ENCODE measurements at places on chromosomes 11 and 22.

GRCh38 chr22:21762712-21763581 is 27.4 kb upstream of the YPEL1 start:
- DNase-seq: no peak

DNA sequence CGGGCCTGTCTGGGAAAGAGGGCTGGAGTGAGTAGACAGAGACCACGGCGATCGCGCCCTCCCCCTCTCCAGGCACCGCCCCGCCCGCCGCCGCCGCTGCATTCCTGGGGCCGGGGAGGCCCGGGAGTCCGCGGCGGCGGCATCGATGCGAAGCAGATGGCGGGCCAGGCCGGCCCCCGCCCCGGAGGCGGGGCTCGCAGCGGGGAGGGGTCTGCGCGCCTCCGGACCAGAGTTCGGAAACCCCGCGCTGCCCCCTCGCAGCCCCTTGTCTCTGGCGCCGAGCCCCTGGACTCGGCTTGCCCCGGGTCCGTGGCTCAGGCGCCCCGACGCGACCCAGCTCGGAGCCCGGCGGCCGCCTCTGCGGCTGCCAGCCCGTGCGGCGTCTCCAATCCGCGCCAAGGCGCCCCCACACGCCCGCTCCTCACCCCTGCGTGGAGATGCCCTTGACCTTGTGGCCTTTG is 1.3 kb downstream of the SCARF2 start:
- DNase-seq: peak; percentile 93

DNA sequence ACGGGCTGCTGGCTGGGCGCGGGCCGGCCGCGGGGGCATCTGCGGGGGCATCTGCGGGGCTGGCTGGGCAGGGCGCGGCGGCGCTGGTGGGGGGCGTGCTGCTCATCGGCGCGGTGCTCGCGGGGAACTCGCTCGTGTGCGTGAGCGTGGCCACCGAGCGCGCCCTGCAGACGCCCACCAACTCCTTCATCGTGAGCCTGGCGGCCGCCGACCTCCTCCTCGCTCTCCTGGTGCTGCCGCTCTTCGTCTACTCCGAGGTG is 194 bp downstream of the DRD4 start:
- no peak for DNase-seq

DNA sequence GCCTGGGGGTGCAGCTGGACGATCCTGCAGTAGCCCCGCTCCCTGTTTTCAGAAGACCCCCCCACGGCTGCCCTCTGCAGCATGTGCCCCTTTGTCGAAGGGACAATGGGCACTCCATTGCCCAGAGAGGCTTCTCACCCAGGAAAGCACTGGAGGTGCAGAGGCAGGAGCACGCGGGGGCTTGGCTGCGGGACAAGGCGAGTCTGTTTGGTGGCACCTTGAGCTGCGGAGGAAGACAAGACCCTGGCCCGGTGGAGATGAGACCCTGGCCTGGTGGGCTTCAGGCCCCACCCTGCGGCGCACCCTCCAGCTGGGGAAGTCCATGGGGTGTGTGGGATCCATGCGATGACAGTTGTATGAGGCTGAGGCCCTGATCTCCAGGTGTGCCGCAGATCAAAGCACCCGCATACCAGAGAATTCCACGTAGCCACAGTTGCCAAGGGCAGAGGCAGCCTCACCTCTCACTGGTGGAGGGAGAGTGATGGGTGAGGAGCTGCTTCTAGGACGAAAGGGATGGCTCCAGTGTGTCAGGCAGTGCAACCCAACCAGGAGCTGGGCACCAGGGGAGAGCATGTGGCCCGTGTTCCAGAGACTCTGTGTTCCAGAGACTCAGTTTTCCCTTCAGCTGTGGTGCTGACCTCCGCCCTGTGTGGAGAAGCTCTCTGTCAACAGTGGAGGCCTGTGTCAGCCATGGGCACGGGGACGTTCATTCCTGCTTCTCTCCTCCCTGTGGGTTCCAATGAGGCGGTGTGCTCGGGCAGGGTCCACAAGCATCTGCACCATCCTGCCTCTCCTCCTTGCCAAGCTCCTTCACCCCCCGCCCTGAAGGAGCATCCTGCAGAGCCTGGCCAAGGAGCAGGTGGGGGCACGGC is 10.0 kb downstream of the TBX1 start:
- DNase-seq: no peak

DNA sequence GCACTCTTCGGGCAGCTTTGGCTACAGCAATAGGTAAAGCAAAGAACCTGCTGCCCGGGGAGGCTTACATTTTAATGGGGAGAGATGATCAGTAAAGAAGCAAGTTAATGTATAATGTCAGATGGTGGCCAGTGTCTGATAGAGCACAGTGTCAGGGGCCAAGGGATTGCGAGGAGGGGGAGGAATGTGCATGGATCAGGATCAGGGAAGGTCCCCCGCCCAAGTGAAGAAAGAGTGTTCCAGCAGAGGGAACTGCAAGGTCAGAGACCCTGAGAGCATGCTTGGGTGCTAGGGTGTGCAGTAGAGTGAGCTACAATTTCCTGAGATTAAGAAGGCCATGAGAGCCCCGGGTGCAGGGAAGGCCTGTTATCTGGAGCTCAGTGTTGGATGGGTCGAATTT is 39.7 kb downstream of the TIMP3 start:
- DNase-seq: no peak

- DNase-seq: no peak
Observed at GRCh38 chr22:22076932-22077703, 94.5 kb upstream of the TOP3B start.

GRCh38 chr22:32395107-32395506 is 16.9 kb downstream of the RTCB start:
- no peak for DNase-seq

DNA sequence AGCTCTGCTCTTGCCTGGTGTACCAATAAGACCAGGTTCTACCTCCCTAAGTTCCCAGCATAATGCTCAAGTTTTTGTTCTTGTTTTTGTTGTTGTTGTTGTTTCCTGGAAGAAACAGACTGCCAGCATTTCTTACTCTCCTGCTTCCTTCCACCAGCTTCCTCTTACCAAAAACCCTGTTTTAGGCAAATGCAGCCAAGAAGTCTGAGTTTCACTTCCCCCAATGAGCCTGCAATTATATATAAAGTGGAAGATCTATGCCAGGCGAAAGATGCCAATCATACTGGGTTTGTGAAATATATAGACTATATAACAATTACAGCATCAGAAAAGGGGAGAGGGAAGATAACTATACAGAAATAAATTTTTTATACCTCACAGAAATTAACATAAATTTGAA is 931.5 kb upstream of the FAT3 start:
- DNase-seq: no peak

DNA sequence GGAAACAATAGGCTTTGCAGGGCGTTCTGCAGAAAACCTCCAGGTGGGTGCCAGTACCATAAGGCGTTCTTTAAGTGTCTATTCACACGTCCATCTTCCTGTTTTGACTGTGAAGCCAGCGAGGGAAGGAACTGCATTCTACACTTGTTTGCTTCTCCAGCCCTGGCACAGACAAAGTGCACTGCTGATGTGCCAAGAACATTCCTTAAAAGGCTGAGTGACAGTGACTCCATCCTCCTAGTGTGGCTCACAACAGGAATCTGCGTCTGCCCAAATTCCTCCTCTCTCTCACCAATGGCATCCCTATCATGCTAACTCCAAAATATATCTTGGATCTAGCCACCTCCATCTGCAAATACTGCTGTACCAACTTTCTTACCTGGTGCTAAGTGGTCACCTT is 407.4 kb upstream of the SYN3 start:
- no peak for DNase-seq

GRCh38 chr11:78166855-78167469 is 21.5 kb downstream of the KCTD21 start:
- DNase-seq: no peak

DNA sequence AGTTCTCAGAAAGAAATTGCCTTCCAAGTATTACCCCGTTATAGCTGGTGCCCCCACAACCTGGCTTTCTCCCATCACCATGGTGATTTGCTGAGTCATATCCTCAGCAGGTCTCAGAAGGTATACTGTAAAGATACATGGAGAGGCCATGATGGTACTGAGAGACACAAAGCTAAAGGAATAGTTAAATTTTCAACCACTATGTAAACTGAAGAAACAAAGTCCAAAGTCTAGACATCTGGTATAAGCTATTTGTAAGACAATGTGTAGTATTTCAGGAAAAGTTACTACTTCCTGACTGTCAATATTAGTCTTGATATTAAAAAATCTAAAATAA is 377.1 kb downstream of the DCDC1 start:
- no peak for DNase-seq

DNA sequence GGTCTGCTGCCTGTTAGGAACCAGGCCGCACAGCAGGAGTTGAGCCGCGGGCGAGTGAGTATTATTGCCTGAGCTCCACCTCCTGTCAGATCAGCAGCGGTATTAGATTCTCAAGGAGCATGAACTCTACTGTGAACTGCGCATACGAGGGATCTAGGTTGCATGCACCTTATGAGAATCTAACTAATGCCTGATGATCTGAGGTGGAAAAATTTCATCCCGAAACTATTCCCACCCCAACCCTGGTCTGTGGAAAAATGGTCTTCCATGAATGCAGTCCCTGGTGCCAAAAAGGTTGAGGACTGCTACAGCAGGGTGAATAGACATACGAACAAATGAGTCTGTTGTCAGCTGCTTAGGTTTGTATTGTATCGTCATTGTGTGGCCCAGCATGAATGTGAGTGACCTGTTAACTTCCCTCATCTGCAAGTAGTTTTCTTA is 29.8 kb downstream of the RNF141 start:
- DNase-seq: no peak

DNA sequence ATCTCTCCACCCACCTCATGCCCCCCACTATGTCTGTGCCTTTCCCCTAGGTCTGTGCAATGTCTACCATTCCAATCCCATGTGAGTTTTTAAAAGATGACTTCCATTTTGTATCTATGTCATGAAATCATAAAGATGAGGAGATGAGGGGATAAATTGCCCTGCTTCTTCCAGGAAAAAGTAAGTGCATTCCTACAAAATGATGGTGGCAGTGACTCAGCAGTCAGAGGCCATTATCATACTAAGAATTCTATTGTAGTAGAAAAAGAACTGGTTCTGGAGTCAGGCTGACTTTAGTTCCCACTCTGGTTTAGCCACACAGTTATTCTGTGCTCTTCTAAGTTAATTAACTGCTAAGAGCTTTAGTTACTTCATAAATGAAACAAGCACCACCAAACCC is 89.6 kb upstream of the API5 start:
- peak; percentile 39 for DNase-seq

All from GM03348 (cell line).